ENCODE measurements at places on chromosomes 16 and 17.

- no peak for DNase-seq
Measured at GRCh38 chr16:19139436-19140091, 25.8 kb downstream of the ITPRIPL2 start.

DNA sequence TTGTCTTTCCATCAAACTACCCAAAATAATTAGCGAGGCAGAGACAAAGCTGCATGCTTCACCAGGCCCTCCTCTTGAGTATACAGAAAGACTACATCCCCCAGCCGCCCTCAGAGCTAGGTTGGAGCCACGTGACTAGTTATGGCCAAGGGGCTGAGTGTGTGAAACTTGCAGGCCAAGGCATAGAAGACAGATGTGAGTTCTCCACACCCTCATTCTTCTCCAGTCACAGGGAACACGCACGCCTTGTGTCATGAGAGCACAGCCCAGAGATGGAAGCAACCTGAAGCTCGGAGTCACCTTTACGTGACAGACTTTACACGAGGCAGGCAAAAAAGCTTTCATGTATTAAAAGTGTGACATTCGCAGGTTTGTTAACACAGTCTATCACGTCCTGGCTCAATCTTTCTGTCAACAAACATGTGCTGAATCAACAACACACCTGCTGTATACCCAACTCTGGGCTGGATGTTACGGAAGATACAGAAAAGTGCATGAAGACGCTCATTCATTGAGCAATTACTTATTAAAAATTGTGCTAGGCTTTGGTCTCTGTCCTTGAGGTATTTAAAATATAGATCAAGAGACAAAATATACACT lies 38.3 kb downstream of the STX8 start:
- no peak for DNase-seq

DNA sequence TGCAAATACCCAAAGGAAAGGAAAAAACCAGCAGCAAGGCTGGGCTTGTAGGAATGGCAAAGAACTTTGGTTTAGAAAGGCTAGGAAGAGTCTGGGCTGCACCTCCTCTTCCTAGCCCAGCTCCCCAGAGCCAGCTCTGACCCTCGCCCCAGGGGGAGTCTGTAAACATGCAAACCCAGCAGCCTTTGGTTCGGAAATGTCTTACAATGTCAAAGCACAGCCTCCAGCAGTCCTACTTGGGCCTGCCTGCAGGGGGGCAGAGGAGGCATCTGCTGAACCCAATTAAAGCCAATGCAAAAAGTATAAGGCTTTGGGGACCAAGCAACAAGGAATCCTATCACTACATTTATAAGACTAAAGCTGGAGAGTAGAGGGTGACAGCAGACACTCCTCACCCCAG lies 5.0 kb upstream of the FTSJ3 start:
- DNase-seq: no peak

- DNase-seq: no peak
Measured at GRCh38 chr17:4815043-4815675, 8.2 kb downstream of the PLD2 start.

GRCh38 chr17:17641621-17642409 lies 39.4 kb upstream of the RAI1 start:
- peak; percentile 75 for DNase-seq

DNA sequence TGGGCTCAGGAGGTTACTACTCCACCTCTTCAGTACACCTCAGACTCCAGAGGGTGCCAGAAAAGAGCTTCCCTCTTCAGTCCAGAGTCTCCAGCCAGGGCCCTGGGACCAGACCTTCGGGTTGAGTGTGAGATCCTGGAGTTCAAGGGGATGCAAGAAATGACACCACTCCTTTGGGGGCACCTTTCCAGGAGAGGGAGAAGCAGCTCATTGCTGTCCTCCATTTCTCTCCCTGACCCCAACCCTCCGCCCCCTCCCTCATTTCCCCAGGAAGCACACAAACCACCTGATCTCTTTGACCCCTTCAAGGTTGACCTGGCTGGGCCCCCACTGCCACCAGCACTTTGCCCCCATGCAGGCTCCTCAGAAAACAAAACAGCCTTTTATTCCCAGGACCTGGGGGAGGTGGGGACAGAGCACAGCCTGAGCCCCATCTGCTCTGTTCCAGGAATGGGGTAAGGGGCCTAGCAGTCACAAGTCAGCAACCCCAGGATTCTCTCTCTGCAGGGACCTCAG lies 21.4 kb downstream of the CDH5 start:
- DNase-seq: no peak

DNA sequence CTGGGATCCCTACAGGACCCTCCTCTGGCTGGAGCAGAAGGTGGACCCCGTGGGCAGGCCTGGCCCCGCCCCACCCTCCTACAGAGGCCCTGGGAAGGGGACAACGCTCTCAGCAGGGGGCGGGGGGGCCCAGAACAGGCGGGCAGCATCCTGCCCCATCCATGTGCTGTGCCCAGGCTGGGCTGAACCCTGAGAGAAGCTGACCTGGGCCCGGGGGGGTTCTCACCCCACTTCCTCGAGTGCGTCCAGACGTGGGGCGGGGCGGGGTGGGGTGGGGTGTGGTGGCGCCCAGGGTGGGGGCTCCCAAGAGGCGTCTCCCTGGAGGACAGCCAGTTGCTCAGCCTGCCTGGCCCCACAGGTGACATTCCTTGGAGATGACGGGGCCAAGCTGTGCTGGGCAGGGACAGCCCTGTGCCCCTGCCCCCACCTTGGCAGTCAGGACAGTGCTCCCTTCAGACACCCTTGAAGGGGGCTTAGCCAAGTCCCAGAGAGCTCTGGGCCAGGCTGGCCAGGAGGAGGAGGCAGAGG lies 390 bp upstream of the UNC13D start:
- no peak for DNase-seq

DNA sequence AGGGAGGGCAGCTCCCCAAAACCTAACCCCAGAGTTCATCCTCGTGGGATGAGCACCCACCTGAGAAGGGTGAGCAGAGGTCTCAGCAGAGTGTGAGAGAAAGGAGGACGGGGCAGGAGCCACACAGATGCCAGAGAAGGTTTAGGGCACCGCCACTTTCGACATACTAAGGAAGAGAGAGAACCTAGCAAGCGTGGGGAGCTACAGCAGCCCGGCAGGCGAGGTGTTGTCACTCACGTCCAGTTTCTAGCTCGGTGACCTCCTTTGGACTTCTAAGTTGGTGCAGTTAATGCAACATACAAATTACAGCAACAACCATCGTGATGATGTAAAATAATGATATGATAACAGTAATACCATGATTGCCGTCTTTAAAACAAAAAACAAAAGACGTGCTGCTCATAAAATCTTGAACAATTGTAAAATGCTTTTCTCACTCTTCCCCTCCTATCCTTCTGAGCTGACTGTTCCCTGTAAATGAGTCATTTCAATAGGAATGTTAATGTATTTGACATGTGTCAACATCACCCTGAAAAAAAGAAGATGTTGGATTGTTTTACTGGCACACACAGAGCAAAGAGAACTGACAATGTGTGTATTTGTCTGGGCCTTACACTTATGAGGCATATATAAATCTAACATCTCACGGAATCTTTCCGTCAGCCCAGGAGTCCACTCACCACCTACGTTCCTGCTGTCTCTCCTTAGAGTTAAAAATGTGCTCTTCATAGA lies 158.2 kb upstream of the MAF start:
- no peak for DNase-seq

DNA sequence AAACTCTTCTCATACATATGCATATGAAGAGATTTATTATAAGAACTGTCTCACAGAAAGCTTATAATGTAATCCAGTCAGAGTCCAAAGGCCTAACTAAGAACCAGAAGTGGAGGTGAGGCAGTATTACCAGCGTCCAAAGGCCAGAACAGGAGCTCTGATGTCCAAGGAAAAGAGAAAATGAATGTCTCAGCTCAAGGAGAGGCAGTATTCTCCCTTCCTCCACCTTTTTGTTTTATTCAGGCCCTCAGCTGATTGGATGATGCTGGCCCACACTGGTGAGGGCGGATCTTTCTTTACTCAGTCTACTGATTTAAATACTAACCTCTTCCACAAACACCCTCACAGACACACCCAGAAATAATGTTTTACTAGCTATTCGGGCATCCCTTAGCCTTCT lies 43.4 kb downstream of the FBXL20 start:
- DNase-seq: no peak

GRCh38 chr16:84423416-84423837 lies 55.1 kb downstream of the ATP2C2 start:
- DNase-seq: no peak

GRCh38 chr16:85968041-85968920 lies 69.3 kb downstream of the IRF8 start:
- no peak for DNase-seq

DNA sequence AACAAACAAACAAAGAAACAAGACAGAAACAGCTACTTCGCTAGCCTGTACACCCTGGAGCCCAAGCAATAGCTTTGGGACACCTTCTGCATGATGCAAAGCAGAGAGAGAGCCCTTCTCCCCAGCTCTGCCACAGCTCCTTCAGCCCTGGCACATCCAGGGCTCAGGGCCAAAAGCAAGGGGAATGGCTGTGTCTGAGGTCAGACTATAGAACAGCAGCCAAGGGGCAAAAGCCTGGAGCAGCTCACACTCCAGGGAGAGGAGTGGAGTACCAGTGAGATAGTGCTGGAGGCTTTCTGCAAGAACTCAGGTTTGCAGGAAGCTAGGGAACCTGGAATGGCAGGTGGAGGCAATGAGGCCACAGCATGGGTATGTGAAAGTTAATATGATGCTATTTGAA lies 11.6 kb upstream of the SEPHS2 start:
- no peak for DNase-seq

DNA sequence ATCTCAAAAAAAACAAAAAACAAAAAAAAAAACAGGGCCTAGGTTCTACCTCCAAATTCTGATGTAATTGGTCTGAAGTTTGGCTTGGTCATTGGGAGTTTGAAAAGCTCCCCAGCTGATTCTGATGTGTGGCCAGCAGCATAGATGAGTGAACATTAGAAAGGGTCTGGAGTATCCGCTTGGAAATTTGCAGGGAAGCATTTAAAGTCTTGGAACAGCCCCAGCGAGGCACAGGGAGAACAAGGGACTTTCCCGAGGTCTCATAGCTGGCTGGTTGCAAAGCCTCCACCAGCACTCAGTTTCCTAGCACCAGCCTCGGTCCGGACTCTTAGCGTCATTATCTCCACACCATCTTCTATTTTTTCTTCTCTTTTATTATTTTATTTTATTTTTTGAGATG lies 70.8 kb downstream of the RAB11FIP4 start:
- no peak for DNase-seq

GRCh38 chr16:85002099-85002541 lies 9.2 kb downstream of the ZDHHC7 start:
- no peak for DNase-seq

GRCh38 chr16:88045820-88046303 lies 94.6 kb downstream of the BANP start:
- DNase-seq: no peak

- DNase-seq: no peak
Measured at GRCh38 chr17:66957951-66958579, 6.4 kb upstream of the CACNG4 start.

DNA sequence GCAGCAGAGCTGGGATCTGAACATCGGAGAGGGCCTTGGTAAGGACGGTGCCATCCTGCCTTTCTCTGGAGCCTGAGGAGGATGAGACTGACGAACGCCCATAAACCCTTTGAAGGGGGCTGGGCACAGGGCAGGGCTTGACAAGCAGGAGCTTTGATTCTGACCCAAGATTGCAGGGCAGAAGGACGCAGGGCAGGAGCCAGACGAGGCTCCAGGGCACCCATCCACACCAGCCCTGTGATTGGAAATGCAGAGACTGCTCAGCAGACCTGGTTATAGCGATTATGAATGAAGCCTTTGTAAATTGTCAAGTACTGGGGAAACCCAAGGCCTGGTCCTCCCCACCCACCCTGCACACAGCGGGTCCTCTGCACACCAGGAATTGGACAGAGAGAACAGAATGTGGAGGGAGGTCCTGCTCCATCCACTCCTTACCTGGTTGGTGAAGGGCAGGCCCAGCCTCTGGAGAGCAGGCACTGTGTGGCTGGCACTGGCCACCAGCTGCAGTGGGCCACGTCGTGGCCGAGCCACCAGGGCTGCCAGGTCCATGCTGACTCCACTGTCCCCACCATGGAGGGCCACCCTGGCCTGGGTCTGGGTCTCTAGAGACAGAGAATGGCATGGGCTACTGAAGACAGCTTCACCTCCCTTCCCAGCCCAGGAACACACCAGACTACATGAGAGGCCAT lies 68.8 kb downstream of the RMI2 start:
- DNase-seq: no peak

DNA sequence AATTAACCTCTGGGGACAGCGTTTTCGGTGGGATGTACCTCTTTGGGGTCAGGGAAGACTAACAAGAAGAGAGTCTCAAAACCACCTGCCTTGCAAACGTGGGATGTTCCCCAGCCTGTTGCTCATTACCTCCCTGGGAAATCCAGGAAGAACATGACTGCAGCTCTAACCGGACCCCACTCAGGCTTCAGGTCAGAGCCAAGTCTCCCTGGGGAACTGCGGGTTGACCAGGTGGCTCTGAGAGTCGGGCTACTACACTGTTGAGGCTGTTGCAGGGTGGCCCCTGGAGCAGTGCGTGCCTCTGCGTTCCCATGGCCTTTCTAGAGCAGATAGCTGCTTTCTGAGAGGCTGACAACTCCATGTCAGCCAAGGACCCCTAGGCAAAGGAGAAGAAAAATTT lies 309.1 kb downstream of the FOXL1 start:
- no peak for DNase-seq

GRCh38 chr17:44071198-44071520 lies 624 bp downstream of the G6PC3 start:
- peak; percentile 45 for DNase-seq

- no peak for DNase-seq
Measured at GRCh38 chr16:6258056-6258455, 1074.6 kb upstream of the RBFOX1 start.

- DNase-seq: no peak
Measured at GRCh38 chr17:48351911-48352332, 78.1 kb downstream of the SKAP1 start.

DNA sequence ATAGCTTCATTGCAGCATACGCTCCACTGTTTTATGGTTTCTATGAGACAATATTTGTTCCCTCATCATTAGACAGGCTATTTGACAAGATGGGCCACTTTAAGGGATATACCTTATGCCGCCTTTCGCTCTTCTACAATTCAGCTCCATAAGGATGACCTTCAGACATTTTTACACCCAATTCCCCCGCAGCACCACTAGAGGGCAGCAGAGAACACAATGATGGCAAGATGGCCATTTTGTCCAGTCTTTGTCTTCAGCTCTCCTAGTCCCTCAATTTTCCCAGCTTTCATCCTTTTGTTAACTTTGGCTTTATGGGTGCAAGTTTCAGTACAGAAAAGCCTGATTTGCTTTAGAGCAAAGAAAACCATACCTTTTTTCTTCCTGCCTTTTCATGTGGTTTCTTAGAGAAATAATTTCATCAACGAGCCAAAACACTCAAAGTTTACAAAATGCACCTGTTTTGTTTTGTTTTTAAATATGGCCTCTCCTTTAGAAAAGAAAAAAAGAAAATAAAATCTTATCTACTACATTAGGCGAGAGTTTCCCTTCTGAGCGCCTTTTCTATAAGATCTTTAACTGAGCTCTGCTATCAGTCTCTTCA lies 355.3 kb downstream of the TOX3 start:
- DNase-seq: peak; percentile 6

DNA sequence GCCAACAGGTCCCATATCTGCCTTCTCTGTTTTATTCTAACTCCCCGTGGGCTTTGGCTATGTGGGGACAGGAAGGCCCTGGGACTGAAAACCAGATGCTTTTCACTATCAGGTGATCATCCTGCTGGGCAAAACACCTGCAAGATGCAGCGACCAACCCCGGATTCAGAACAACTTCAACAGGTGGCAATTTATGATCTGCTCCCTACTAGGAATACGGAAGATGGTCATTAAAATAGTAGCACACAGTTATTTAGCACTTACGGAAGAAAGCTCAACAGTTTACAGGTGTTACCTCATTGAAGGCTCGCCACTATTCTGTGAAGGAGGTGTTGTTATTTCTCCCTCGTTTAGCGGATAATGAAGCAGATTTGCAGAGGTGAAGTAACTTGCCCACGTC lies 7.8 kb upstream of the SLC5A11 start:
- no peak for DNase-seq
